ENCODE measurements at places on chromosomes 5 and 9.

DNA sequence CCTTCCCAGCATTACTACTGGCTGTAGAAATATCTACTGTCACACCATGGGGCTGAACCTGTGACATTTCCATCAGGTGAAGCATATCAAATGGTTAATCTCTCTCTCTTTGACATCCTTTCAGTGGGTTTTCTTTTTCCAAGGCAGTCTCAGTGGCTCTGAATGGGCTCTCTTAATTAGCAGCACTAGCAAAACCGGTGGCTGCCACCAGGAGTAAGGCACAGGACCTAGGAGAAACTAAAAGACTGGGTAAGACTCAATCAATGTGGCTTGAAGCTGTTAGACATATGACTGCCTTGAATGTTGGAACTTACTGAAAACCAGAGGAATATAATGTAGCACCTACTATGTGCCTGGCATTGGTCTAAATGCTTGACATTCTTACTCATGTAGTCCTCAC, 445.0 kb upstream of the KIF2A start:
- DNase-seq: no peak

- DNase-seq: no peak
Measured at GRCh38 chr9:95506678-95507463, 9.9 kb downstream of the PTCH1 start.

DNA sequence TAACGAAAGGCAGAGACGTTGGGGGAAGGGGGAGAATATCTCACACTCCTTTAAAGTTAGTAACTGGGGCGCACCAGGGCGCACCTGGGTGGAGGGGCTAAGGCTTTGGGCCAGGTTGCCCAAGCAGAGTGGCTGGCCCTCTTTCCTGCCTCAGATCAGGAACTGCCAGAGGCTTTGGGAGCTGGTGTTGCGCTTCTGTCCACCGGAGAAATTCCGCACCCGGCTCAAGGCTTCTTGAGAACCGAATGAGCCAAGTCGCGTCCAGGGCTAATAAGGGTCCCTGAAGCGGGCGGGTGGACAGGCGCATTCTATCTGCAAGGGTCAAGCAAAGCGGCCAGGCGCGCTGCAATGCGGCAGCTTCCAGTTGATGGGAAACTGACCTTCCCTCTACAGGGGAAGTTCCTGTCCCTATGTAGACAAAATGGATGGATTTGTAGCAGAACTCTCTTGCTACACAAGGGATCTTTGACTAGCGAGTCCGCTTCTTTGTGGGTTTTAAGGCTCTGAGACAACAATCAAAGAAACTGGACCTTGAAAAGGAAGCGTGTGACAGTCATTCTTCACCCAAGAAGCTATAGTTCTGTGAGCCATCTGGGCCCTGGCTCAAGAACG, 5.5 kb downstream of the PAX5 start:
- no peak for DNase-seq

- no peak for DNase-seq
Measured at GRCh38 chr5:169705322-169705721, 68.2 kb downstream of the DOCK2 start.

DNA sequence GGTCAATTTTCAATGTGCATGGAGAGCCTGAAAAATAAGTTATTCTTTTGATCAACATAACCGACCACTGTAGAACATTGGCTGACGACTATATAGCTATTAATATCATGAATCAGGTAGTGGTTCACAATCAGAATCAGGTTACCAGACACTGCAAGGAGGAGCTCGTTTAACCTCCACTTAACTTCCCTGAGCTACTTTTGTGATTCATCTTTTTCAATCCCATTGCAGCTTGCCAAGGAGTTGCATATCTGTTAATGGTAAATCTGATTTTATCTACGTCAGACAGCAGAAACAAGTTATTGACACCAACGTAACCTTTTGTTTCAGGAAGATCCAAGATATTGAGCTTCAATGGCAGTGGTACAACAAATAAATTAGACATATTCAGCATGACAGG, 2263.8 kb upstream of the ACO1 start:
- no peak for DNase-seq

DNA sequence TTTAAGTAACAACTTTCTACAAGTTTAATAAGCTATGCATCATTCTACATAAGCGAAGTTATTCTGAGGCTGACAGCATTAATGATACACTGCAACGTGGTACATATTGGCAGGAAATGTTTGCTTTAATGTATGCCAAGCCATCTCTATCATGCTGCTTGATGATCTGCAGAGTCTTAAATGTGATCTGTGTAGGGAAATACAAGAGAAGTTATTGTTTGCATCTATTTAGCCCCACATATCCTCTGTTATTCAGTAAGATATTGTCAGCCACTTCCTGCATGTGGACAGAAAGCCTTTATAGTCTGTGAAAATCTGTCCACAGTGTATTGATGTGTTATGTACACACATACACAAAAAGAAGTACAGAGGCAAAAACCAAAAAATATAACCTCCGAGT, 193.1 kb upstream of the FREM1 start:
- no peak for DNase-seq

DNA sequence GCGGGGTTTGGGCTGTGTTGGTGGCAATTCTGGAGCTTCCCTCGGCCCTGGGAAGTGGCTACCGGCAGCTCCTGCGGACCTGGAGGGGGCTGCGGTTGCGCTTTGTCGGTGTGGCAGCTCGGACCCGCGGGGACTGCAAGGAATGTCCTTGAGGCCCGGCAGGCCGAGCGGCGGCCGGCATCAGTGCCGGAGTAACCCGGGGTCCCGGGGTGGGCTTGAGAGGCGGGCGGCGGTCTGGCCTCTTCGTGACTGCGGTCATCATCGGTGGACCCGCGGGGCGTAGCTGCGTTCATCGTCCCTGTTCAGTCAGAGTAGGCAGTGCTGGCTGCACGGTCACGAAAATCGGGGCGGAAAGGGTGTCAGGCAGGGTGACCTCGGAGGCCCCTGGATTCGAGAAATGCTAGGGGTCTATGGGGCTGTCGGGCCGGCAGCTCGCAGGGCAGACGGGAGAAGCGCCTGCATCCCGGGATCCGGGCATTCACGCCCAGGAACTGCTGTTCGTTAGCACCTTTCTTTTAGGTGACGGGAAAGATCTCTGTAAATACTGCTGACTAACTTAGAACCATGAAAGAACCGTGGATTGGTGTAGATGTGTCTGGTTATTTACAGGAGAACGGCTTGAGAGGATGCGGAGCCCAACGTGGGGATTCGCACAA, 474 bp downstream of the HMGCR start:
- peak; percentile 37 for DNase-seq

- DNase-seq: no peak
Measured at GRCh38 chr5:137642091-137642490, 93.8 kb downstream of the KLHL3 start.

GRCh38 chr5:139531772-139532169, 29.4 kb upstream of the UBE2D2 start:
- DNase-seq: no peak

DNA sequence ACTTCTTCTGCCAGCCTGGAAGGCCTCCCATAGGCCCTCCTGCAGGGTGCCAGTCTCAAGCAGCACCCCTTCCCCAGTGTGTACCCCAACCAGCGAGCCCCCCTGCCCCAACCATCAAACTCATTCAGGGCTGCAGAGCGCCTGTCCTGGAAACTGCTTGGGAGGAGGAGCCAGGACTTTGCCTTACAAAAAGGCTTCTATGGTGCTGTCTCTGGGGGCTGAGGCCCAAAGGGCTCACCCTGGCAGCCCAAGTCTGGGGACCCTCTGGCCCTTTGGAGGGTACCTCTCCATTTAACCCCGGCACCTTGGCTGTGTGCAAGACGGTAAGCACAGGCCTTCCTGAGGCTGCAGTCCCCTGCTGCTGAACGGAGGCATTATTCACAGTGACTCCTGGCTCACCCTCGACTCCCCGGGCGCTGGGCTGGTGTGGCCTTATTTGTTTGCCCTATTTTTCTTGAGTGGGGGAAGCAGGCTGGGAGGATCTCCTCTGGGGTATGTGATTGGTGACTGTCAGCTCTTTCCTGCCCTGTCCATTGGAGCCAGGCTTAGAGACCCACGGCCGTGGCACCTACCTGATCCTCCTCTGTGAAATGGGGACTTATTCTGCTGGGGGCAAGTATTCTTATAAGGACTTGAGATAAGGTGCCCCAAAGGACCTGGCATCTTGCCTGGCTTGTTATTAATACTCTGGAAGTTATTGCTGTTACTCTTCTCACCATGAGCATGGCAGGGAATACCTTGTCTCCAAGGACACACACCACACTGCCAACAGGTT, 5.8 kb downstream of the LMX1B start:
- DNase-seq: no peak

DNA sequence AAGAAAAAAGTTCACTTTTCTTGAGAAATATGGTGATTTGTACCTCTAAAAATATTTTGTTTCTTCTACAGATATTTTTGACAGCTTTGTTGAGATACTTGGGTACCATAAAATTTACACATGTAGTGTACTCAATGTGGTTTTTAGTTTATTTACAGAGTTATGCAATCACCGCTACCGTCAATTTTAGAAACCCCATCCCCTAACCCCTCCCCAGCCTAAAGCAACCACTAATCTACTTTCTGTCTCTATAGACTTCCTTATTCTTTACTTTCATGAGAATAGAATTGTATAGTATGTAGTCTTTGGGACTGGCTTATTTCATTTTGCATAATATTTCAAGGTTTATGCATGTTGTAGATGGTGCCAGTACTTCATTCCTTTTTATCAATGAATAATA, 45.0 kb upstream of the TDRD7 start:
- no peak for DNase-seq

DNA sequence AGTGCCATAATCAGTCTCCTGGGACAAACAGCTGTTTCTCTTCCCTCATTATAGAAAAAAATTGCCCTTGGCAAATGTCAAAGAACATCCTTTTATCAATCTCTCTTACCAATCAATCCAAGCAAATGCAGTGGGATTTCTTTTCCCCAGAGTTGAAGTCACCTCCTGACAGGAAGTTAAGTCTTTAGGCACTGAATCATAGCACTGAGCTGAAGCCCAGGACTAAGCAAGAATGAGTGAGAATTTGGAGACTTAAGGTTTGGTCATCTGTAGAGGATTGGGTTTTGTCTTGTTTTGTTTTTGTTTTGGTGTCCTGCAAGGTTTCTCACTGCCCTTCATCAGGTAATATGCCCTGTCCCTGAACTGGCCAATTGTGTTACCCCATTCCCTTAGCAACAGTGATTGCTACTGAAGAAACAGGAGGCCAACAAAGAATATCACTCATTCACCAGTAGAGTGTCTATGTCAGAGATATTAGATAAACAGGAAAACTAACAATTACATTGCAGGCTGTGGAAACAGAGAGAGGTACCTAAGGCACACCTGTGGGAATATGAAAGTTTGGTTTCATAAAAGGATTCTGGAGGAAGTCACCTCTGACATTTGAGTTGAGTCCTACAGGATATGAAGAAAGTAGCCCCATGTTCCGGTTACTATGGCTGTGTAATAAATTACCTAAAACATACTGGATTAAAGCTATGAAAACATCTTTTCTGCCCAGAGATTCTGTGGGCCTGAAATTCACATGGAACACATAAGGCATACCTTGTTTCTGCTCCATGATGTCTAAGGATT, 4.5 kb upstream of the FXN start:
- DNase-seq: no peak

GRCh38 chr9:103116246-103116645, 121.1 kb downstream of the CYLC2 start:
- DNase-seq: no peak

- DNase-seq: no peak
Measured at GRCh38 chr9:70578720-70579119, 164.3 kb upstream of the KLF9 start.

- peak; percentile 7 for DNase-seq
Measured at GRCh38 chr9:113875459-113876150, 504 bp upstream of the ZNF618 start.

DNA sequence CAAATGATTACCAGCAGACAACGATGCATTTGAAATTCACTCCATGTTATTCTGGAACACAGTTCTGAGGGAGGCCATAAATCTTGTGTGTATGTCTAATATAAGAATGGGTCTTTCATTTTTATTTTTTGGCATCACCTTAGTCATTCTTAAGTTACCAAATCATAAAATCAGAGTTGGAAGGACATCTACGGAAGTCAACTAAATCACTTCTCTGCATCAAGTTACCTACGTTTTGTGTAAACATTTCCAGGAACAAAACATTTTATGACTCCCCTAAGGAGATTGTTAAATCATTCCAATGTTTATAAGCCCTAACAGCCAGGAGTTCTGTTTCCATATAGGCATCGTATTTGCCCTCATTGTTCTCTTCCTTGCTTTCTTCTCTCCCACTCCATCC, 378.2 kb downstream of the FAM170A start:
- no peak for DNase-seq

DNA sequence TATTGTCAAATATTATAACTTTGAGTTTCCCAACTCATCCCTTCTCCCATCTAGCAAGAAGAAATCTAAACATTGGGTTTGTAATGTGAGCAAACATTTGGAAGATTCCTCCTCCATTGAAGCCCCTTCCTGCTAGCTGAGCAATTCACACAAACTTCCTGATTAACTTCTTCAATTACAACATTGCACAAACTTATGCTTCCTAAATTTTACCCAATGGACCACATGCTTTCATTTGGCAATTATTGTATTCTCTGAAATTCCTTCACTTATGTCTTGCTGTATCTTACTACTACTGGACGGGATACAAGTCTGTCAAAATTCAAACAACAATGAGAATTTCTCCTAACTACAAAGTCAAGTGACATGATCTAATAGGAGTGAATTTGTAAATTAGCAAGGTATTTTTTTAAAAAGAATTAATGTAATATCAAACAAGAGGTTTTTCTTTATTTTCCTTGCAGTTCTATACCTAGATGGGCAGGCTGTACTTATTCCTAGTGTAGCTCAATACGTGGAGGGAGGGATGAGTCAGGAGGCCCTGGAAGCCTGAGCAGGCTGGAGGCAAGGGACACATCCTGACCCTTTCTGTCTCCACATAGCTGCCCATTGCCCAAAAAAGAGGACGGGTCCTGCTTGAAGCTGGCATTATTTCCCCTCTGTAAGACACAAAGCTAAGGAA, 11.8 kb upstream of the IFNW1 start:
- DNase-seq: no peak

DNA sequence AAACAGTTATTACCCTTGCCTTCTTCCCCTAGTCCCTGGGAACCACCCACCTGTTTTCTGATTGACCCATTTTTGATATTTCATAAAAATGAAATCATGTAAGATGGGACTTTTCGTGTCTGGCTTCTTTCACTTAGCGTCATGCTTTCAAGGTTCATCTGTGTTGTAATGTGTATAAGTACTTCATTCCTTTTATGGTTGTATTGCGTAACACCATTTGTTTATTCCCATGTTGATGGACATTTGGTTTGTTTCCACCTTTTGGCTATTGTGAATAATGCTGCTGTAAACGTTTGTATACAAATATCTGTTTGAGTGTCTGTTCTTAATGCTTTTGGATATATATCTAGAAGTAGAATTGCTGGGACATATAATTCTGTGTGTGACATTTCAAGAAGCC, 650.1 kb upstream of the COX7C start:
- DNase-seq: no peak

Data from stimulated activated naive CD8-positive, alpha-beta T cell treated with anti-CD3 and anti-CD28 coated beads, Interleukin-15, Interleukin-2, amounts not matched to agents 100 U/mL and 50 U/mL, for 24 hours (primary cell).